ENCODE measurements at places on chromosomes 3 and 15. TPM values are rescaled to one million over a fixed set of nuclear protein-coding genes. Genes with fewer than 3 reads are reported as not detected.
A peak's percentile ranks its signal among the peaks of the same experiment; 100 is the strongest.

DNA sequence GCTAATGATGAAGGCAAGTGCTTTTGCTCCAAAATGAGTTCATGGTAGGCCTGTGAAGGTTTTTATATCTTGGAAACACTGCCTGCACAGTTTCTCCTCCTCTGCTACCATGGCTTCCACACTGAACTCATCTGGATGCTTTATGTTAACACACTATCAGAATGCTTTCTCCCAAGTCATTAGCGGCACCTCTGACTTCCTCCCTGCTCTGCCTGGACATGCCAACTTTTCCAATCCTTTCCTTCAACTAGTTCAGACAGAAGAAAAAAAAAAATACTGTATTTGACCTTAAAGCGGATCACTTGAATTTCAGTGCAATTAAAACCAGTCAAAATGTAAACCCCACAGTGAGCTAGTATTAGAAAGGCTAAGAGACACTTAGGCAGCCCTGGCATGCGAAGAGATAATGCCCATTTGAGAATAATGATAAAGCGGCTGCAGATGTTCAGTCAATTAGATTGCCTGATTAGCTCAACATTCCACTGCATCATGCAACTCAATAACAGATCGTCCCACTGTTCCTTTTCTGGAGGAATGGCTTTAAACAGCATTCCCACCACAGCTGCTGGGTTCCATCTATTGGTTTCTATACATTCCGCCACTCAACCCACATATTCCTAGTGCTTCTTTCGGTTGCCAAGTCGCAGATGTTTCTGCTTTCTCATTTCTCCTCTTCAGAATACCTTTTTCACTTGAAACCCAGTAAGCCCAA, 51.7 kb downstream of the CNTN3 start:
- no peak for DNase-seq

DNA sequence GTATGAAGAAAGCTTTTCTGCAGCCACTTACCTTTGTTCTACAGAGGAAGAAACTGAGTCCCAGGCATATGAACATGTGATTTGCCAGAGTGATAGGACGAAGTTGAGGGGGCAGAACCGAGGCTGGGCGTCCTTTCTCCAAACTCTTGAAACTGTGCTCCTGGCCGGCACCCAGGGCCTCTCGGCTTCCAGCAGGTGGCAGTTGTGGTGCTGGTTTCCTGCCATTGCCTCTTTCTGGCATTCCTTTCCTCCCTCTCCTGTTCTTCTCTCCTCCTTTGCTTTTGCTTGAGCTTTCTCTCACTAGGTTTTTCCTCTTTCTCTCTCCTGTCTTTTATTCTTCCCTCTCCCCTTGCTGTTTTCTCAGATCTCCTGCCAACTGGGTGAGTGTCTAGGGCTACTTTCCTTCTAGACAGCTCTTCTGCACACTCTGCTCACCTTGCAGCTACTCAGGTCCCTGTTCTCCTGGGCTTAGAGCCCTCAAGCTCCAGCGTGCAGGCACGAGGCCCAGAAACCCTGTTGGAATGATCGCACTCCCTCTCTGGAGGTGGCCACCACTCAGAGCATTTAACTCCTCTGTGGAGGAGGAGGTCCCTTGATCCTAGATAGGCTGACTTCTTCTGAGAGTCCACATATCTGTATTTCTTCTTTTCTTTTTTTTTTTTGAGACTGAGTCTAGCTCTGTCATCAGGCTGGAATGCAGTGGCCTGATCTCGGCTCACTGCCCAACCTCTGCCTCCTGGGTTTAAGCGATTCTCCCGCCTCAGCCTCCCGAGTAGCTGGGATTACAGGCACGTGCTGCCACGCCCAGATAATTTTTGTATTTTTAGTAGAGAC, 26.2 kb downstream of the TRAK1 start:
- no peak for DNase-seq

DNA sequence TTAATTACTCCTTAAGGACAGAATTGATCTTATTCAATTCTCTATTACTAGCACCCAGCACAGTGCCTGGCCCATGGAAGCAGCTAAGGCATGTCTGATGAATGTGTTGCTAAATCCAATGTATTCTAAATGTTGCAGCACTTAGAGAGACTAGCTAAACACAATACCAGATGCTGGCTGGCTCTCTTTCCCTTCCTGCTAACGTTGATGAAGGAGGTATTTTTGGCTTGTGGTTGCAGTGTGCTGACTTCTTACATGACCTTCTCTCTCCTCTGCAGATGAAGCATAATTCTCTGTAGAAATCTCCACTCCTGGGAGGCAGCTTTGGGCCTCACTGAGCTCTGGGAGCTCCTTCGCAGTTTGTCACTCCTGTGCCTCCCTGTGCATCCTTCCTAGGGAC, 183.6 kb downstream of the PEX5L start:
- DNase-seq: peak; percentile 81

DNA sequence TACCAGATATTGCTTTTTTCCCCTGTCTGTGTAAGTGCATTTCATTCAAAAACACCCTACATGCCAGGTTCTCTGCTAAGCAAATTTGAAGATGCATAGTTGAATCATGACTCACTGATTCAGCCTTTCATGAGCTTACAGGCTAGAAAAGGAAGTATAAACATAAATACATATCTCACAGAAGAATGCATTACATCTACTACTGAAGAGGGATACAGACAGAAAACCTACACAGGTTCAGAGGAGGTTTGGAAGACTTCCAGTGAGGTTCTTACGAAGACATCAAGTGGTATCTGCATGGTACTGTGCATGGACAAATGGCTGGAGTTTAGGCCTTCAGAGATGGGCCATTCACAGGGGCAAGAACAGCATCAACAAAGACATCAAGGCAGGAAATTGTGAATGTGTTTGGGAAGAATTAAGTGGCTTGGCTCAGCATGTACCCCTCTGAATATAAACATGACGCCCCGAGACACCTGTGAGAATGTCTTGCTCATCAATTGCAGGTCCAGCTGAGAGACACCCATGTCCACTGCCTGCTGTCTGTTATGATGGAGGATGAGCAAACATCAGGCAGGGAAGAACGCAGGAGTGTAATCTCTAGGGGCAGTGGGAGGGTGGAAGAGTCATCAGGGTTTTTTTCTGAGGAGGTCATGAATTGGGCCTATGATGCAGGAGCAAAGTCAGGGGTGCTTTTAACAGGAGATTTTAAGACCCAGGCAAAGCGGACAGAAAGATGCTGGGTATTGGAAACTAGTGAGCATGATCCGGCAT, 105.1 kb upstream of the GALNT15 start:
- peak; percentile 93 for DNase-seq

DNA sequence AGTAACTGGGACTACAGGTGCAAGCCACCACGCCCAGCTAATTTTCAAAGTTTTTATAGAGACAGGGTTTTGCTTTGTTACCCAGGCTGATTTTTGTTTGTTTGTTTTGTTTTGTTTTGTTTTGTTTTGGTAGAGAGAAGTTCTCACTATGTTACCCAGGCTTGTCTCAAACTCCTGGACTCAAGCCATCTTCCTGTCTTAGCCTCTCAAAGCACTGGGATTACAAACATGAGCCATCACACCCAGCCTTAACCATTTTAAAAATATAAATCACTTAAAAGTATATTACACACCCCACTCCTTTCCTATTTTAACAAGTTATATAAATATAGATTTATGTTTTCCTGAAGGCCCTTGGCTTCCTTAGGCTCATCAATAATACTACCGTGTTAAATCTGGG, 6.5 kb upstream of the DYNC1LI1 start:
- no peak for DNase-seq

- DNase-seq: no peak
These were observed 21.9 kb upstream of the ZBTB47 start for GRCh38 chr3:42631620-42632019.

DNA sequence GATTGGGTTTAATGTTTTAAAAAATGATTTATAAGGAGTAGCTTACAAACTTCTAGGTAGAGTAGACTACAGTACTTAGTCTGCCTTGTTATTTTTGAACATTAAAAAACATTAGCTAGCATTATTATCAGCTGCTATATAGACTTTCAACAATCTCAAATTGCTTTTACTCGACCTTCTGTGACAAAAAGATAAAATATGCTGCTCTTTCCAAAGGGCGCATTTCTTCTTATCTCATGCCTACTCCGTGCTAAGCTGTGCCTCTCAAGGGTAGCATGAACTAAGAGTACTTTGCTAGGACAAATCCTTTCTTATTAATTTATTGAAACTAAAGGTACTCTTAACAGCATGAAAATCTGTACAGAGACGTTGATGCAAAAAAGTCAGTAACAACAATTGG, 71.3 kb downstream of the SPRED1 start:
- no peak for DNase-seq

GRCh38 chr15:48544778-48545177, 100.7 kb downstream of the FBN1 start:
- no peak for DNase-seq

DNA sequence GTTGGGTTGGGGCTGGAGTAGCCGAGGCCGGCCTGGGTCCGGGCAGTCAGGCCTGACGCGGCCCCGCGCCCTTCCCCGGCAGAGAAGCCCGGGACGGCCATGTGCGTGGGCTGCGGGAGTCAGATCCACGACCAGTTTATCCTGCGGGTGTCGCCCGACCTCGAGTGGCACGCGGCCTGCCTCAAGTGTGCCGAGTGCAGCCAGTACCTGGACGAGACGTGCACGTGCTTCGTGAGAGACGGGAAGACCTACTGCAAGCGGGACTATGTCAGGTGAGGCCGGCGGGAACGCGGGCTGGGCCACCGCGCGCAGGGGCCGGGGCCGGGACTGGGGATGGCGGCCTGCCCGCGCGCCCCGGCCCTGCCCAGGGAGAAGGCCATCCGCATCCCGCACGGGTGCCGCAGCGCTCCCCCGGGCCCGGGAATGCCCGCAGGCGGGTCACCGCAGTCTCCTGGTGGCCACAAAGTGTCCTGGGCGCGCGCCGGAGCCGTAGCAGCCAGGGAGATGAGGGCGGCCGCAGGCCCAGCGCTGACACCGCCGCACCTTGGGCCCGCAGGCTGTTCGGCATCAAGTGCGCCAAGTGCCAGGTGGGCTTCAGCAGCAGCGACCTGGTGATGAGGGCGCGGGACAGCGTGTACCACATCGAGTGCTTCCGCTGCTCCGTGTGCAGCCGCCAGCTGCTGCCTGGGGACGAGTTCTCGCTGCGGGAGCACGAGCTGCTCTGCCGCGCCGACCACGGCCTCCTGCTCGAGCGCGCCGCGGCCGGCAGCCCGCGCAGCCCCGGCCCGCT, 1.3 kb downstream of the ISL2 start:
- no peak for DNase-seq

- peak; percentile 79 for DNase-seq
These were observed 50.2 kb downstream of the CRYBG3 start for GRCh38 chr3:97871801-97872524.

DNA sequence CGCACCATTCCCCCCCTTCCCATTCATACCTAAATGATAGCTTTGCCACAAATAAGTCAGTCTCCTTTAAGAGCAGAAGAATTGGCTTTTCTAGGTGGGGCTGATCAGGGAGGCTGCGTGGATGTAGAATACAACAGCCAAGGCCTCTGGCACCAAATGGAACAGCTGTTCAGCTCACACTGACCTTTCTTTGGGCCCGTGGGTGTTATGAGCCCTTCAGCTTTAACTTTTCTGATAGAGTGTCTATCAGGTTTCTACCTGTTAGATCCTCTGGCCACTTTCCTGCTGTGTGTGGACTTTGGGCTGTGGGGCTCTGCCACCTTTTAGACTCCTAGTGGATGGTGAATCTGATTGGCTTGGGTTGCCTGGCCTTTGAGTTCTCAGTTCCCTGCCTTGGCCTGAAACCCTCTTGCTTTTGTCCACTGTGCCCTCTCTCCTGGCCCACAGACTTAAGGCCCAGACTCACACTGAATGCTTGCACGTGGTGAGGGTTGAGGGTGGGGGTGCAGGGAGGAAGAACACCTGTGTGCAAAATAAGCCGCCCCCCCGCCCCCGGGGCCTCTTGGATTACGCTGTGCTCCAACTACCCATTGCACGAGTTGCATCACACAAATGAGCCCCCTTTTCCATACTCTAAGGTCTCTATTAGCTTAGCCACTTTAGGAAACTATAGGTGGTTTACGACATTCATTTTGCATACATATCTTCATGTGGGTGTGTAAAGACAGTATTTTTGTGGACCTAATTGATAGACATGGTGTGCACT, 1.3 kb upstream of the RFX7 start:
- DNase-seq: no peak

CCRL2 gene
- polyA plus RNA-seq: 0.16 TPM

LRTM1 gene
- polyA plus RNA-seq: not detected

ST8SIA2 gene
- polyA plus RNA-seq: 0.33 TPM

SNRPN gene
- 254 TPM for polyA plus RNA-seq

CTDSPL gene
- 40.4 TPM for polyA plus RNA-seq

PLOD2 gene
- polyA plus RNA-seq: 88.9 TPM

SLC28A2 gene
- not detected for polyA plus RNA-seq

ROPN1B gene
- not detected for polyA plus RNA-seq
